Activated T-helper 1 cell treated with anti-CD3 and anti-CD28 coated beads, Interleukin-12 subunit alpha, Interleukin-12 subunit beta, Interleukin-2, Interleukin-4 antibody, amounts not matched to agents 30 ng/mL and 10 ng/mL and 1 ng/mL, durations not matched to agents 14 hours and 24 hours and 36 hours (primary cell): ENCODE measurements at places on chromosomes 7 and 10. TPM values are rescaled to one million over a fixed set of nuclear protein-coding genes. Genes with fewer than 3 reads are reported as not detected.

Gene C7orf57
- 0.10 and 0.31 TPM in 2 replicates for total RNA-seq

Gene TTYH3
- total RNA-seq: 30.6 and 32.0 TPM in 2 replicates

Gene STEAP2
- total RNA-seq: 0.05 TPM in 1 of 2 replicates, not detected in the other

Gene OR6V1
- total RNA-seq: not detected in 2 replicates

Gene LRRC4
- 1.3 and 2.1 TPM in 2 replicates for total RNA-seq

Gene CYP26C1
- not detected in 2 replicates for total RNA-seq

GRCh38 chr10:127117125-127117524 is 79.3 kb downstream of the INSYN2A start:
- peak; percentile 15 for DNase-seq

- no peak for DNase-seq
These were observed 16.6 kb upstream of the ASB4 start for GRCh38 chr7:95469187-95469586.

DNA sequence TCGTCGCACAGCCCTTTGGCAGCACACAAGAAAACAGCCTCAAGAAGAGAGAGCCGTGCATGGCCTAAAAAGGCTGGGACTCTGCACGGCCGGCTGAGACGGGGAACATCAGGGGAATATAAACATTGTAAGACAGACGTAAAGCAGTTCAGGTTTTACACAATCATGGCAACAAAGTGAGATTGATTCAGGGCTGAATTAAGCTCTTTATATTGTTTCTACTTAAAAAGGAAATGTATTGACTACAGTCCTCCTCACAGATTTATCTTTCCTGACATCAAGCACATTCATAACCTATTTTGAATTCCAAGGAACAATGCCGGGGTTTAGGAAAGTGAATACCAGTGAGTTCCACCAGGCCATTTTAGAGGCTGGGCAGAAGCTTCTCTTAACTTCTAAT is 25.2 kb downstream of the SORBS1 start:
- no peak for DNase-seq

GRCh38 chr10:96814264-96814663 is 17.8 kb upstream of the LCOR start:
- no peak for DNase-seq

- DNase-seq: no peak
These were observed 66.0 kb upstream of the GPR26 start for GRCh38 chr10:123600177-123600576.

- no peak for DNase-seq
These were observed 256.7 kb downstream of the AGMO start for GRCh38 chr7:15305002-15305600.

DNA sequence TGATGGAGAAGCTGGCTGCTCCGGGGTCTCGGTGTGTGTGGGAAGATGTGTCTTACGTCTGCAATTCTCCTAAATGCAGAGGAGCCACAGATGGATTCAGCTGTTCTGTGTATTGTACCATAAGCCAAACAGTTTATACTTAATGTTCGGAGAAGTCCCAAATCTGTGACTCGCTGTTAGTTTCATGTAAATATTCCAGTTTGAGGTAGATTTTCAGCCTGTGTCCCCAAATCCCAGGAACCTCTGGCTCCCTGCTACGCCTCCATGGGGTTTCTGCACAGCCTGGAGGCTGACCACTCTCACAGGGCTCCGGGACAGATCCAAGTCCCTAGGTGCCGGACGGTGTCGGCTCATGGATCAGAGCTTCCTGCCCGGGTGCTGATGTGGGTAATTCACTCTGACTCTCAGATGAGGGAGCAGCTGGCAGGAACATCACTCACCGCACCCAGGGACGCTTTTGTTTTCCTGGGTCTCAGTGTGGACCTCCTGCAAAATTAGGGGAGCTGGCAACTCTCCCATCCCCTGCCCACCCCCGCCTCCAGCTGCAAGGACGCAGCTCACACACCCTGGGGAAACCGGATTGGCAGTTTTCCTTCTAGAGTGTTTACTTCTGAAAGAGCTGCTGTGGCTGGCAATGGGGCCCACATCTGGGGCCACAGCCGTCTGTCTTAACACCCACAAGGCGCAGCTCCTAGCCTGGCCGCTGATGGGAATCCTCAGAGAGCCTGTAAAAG is 421.1 kb upstream of the FOXK1 start:
- DNase-seq: no peak

- no peak for DNase-seq
These were observed 79.4 kb upstream of the CYP2C9 start for GRCh38 chr10:94859086-94859485.

GRCh38 chr10:102633287-102633686 is 11.0 kb upstream of the TRIM8 start:
- peak; percentile 14 for DNase-seq

DNA sequence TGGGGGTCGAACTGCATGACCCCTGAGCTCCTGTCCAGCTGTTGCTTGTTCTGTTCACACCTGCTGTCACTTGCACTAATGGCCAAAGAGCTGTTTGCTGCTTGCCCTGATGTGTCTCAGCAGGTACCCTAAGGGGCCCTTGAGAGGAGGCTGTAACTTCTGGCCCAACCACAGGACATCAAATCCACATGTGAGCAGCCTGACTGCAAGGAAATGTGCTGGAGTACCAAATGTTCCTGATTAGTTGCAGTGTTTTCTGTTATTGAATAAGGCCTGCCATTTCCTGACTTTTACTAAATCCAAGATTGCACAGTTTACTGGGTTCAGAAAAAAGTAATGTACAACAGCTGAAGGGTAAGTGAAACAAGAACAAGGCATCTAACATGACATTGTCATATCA is 91.7 kb upstream of the IL6 start:
- DNase-seq: no peak
